ENCODE measurements at places on chromosomes 1 and 21. TPM values are rescaled to one million over a fixed set of nuclear protein-coding genes. Genes with fewer than 3 reads are reported as not detected.
A peak's percentile ranks its signal among the peaks of the same experiment; 100 is the strongest.

DNA sequence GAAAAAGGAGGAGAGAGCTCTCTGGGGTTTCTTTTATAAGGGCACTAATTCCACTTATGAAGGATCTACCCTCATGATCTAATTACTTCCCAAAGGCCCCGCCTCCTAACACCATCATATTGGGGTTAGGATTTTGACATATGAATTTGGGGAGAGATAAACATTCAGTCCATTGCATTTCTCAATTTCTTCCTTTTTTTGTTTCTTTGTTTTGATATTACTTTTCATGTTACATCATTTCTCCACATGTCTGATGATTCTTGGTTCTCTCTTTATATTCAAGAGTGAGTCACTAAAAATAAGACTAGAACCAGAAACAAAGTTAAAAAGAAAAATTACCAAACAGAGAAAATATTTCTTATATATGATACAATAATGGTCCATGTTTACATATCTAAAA, 63.2 kb upstream of the DUSP10 start:
- DNase-seq, result no peak

- peak; percentile 32 for DNase-seq
Observed at GRCh38 chr1:232340446-232340845, 289.5 kb downstream of the SIPA1L2 start.

- peak; percentile 49 for DNase-seq
Observed at GRCh38 chr21:38503583-38503982, 5.3 kb upstream of the ERG start.

DNA sequence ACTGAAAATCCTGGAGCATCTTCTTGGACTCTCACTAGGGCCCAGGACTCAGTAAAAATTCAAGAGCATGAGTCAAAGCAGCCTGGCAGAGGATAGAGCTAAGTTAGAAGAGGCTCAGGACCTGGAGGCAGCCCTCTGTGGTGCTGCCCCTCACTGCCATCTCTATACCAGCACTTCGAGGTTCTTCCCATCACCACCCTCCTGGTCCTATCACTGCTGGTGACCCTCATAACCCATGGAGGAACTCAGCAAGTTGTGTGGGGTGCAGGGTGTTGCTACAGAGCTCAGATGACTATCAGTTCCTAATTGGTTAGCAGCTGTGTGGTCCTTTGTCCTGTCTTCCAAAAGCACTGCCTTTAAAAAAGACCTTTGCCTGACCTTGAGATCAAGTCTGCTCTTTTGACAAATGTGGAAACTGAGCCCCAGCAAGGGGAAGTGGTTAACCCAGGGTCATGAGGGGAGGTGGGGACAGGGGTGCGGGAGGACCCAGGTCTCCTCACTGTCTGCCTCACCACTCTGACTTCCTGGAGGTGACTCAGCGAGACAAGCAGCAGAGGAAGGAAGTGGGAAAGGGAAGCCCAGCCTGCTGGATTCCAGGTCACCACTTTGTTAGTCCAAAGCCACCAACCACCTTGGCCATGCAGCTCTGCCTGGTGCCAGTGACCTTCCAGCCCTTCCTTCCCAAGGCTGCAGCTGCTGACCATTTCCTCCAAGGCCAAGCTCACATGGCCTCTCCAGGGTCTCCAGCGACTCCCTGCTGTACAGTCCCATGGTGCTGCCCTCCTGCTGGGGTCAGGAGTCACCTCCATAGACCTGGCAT, 199.4 kb upstream of the EDN2 start:
- DNase-seq, result peak; percentile 57

DNA sequence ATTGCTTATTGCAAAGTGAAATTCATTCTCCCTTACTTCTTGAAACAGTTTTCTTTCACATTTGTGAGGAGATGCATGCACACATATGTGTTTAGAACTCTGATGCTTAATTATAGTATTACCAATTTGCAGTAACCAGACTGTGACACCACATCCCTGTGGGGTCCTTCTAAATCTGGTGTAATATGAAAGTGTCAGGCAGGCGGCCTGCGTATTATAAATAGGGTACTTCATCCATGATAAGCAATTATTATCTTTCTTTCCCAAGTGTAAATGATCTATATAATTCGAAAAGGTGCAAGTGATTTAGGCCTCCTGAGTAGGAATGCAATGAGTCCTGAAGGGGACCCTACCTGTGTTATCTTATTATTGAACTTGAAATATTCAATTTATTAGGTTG, 876 bp downstream of the EFCAB7 start:
- DNase-seq, result peak; percentile 37

GRCh38 chr1:36944883-36945282, 89.4 kb downstream of the GRIK3 start:
- DNase-seq, result no peak

GRCh38 chr1:200922406-200922805, 27.7 kb downstream of the INAVA start:
- no peak for DNase-seq

DNA sequence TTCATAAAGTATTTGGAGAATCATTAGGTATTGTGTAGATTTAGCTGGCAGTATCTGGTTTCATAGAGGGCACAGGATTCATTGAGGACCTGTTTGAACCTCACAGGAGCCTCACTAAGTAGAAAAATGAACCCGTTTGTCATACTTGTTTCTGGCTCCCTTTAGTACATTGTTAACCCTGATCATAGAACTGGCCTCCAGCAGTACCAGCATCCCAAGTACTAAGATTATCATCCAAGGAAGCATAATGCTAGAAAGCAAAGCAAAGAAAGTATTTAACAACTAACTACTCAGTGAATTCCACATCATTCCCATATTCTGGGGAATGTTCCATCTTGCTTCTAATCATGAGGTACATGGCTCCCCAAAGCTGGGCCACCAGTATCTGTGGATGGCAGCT, 54.9 kb downstream of the IVNS1ABP start:
- no peak for DNase-seq

DNA sequence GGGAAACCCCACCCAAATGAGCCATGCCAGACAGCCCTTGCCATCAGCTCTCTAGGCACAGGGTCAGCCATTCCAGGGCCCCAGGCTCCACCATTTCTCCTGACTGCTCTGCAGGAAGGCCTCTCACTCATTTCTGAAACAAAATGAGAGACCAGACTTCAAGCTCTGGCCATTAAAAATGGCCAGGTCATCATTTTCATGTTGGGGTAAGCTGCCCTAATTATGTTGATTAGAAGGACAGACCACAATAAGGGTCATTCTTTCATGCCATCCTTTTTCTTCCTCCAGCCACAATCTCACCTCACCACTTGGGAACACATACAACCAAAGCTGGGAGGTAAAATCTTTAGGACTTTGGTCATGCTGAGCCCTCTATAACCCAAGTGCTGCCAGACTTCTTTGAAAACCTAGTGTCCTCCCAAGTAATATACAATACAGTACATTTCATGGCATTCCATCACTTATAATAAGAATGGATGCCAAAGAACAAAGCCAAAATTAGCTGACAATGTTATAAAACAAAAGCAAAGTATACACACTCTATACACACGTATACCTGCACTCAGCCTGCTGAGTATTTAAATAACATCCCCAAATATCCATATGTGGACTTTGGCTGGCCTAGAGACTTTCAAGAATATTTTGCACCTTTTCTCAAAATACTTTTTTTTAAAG, 22.4 kb upstream of the RBBP5 start:
- DNase-seq, result no peak

- no peak for DNase-seq
Observed at GRCh38 chr1:23174426-23175110, 5.9 kb upstream of the LUZP1 start.

DNA sequence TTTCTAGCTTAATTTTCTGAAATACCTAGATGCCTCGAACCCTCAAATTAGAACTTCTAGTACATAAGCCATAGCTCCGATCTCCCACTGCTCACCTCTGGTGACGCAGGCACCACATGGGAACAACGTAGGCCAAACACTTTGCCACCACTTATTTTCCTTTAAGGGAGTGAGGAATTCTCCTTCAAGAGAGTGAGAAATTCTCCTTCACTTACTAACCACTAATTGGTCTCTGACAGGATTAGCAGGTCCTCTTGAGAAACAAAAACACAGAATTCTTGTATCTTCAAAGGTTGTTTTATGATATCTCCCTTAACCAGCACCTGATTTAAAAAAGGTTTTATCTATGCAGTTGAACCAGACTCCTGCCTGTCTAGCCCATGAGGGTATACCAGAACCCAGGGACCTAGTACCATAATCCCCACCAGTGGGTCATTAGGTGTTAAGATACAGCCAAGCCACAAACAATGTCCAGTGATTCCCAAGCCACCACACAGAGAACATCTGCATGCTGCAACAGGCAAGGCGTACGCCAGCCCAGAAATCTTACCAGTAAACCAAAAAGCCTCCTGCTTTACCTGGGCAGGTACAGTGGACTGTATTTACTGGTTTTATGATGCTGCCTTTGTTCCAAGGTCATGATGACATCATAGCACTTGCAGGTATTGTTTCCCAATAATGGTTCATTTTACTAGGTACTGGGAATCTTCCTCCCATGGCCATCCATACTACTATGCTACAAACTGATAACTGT, 20.3 kb upstream of the CXADR start:
- peak; percentile 58 for DNase-seq

Gene PRRX1
- total RNA-seq, result 179 TPM

Gene NUDT17
- total RNA-seq, result 12.0 TPM

Gene ITPKB
- 0.86 TPM for total RNA-seq

Data from GM23248 (cell line).